ENCODE measurements at places on chromosomes 3 and 15.
A peak's percentile ranks its signal among the peaks of the same experiment; 100 is the strongest.

DNA sequence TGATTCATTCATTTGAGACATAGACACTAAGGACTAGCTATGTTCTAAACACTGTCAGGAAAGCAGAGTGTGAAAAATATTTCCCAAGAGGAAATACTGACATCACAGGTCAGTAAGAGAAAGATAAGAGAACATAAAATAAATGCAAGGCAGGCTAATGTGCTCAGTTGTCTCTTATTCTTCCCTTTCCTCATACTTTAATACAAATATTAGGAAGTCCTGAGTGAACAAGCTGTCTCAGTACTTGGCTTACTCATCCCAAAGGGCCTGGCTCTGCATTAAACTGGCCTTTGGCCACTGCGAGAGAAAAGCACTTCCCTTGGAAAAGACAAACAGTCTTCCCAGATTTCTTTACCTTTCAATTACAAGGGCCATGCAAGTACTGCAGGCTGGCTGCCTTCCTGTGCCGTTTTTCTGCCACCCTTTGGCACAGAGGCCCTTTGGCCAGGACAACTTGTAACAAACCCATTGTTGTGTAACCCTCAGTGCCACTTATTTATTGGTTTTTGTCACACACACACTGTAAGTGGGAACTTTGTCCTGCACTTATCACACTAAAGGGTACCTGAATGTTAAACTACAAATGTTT lies 31.7 kb downstream of the EDC3 start:
- DNase-seq = no peak

GRCh38 chr3:50230794-50231125 lies 5.2 kb upstream of the GNAI2 start:
- no peak for DNase-seq

DNA sequence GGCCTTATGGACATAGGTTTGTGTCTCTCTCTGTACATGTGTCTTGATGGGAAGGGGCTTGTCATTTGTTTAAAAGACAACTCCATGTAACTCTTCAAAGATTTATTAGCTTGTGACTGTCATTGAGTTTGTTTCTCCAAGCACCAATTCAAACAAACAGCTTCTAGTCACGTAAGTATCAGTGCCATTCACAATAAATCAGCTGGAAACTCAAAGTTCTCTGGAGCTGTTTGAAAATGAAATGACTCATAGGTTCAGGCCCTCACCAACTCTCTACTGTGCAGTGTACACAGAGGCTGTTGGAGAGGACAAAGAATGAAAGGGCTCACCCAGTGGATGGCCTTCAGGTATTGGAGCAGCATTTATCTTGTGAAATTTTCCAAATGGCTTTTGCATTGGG lies 476.3 kb downstream of the AGBL1 start:
- no peak for DNase-seq

GRCh38 chr3:64687781-64688604 lies at the start of gene ADAMTS9:
ADAMTS9 (minus strand) TSS chr3:64688000; CDS start chr3:64687657, 343 bp downstream.
- peak; percentile 15 for DNase-seq

GRCh38 chr15:89179966-89180875 lies 41.2 kb downstream of the RLBP1 start:
- DNase-seq = no peak

GRCh38 chr3:14775011-14775410 lies 43.8 kb upstream of the FGD5 start:
- DNase-seq = no peak

GRCh38 chr3:195241592-195242355 lies 29.2 kb downstream of the XXYLT1 start:
- no peak for DNase-seq

DNA sequence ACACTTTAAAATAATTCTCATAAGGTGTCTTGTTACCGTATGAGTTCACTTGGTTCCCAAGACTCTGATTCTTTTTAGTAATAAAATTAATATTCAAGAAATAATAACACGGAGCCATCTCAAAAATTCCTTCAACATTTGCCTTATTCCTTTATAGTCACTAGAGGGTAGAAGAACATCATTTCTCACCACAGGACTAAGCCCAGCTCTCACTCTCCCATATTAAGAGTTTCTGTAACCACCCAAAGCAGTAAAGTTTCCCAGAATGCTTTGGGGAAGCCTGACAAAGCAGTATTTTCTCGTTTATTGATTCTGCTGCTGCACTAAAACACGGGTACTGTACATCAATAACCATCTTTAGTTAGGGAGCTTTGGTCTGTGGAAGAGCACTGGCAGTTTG lies 114.9 kb downstream of the MCTP2 start:
- no peak for DNase-seq
